ENCODE measurements at places on chromosomes 2 and 18. TPM values are rescaled to one million over a fixed set of nuclear protein-coding genes. Genes with fewer than 3 reads are reported as not detected.

The SERPINB11 gene
- total RNA-seq = not detected

The MAP3K19 gene
- total RNA-seq = not detected

The FAP gene
- total RNA-seq = 0.53 TPM

The MC4R gene
- total RNA-seq = not detected

The AMER3 gene
- not detected for total RNA-seq

The DNAH7 gene
- 0.13 TPM for total RNA-seq

The CNRIP1 gene
- 67.6 TPM for total RNA-seq

The B3GNT7 gene
- 0.50 TPM for total RNA-seq

Measured in thoracic aorta endothelial cell (primary cell).